Osteocyte (in vitro differentiated cells): ENCODE measurements at places on chromosomes 16 and 17.

- no peak for DNase-seq
These were observed 97.9 kb downstream of the IRF8 start for GRCh38 chr16:85996843-85997242.

DNA sequence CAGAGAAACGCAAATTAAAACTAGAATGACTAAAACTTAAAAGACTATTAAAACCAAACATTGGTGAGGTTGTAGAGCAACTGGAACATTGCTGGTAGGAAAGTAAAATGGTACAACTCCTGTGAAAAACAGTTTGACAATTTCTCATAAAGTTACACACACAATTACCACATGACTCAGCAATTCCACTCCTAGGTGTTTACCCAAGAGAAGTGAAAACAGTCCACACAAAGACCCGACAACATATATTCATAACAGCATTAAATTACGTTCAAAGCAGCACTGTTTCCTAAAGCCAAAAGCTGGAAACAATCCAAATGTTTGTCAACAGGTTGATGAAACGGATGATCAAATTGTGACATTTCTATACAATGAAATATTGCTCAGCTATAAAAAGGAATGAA, 26.5 kb upstream of the ALOX12 start:
- no peak for DNase-seq

DNA sequence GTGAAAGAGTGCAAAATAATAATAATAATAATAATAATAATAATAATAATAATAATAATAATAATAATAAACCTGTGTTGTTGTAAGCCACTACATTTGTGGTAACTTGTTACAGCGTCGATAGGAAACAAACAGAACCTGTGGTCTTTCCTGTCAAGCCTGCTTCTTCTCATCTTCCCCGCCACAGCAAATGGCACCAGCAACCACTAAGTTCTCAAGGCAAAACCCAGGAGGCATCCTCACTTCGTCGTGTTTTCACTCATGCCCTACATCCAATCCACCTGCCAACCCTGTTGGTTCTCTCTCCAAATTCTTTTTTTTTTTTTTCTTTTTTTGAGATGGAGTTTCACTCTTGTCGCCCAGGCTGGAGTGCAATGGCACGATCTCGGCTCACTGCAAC, 34.2 kb downstream of the ITGAE start:
- DNase-seq, result no peak

GRCh38 chr16:8928467-8928957, 35.2 kb downstream of the USP7 start:
- DNase-seq, result no peak

DNA sequence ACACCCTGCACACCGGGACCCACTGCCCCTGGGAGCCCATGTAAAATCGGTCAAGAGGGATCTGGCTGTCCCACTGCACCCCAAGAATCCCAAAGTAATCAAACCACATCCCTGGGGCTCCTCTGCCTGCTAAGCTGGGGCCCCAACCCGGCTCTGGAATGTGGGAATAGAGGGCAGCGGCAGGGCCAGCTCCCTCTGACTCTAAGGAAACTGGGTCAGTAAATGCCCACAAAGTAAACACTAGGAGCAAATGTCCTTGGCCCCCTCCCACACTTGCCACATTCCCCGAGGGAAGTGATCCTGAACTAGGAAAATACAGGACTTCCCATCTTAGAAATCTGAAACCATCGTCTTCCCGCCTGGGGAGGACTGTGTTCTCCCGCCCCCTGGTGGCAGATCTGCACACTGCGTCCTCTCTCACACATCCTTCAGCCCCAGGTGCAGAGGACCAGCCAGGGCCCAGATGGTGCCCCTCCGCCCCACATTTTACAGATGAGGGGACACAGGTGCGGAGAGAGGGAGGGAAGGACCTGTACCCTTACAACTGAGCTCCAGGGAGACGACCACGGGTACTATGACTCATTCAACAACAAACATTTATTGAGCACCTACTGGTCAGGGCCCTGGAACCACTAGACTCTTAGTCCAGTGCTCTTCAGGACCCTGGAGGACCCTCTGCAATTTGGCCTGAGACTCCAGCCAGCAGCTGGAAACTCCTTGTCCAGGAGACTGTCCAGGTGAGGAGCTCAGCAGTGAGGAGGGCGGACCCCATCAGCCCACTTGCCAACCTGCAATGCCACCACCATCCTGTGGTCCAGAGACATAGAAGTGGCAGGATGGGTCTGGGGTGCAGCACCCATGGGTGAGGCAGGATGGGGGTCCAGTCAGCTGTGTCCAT, 10.1 kb downstream of the P3H4 start:
- DNase-seq, result peak; percentile 93

- no peak for DNase-seq
These were observed 182.0 kb upstream of the IRX5 start for GRCh38 chr16:54748611-54749190.

GRCh38 chr16:27499659-27500055, 50.1 kb downstream of the GTF3C1 start:
- DNase-seq, result no peak

DNA sequence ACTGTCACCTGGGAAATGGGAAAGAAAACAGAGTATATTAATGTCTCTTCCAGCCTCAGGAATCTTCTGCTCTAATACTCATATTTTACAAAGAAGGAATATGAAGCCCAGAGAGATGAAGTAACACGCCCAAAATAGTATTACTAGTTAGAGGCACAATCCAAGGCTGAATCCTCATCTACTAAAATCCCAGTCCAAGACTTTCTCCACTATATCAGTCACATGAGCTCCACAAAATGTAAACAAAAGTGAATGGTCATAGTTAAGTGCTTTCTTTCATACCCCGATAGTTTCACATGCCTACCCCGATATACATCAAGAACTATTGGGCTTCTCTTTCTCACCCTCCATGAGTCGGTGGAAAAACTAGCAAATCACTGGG, 965 bp downstream of the INTS2 start:
- no peak for DNase-seq

DNA sequence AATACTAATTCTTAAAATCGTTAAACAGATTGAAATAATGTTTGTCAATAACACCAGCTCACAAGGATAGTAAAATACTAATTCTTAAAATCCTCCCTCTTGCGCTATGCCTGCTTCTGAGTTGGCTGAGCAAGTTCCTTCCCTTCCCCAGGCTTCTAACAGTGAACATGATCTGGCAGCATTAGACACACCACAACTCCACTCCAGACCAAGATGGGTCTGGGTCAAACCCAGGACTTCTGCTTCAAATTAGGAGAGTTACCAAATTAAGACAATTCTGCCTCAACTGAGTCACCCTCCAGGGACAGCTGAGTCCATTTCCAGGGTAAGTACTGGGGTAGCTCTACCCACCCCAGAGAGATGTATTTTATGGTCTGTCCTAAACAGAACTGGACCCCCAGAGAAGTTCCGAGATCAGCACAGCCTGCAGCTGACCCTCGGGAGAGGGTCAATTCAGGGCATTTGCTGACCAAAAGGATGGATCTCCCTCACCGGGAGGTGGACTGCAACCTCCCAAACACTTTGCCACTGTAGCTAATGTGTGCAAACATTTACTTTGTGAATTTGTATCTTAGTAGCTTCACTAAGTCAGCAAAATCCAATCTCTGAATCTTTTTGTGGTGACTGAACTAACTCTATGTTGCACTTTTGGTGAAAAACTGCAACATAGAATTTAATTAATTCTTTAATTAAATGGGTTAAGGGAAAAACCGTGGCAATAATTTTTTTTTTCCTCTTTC, 48.8 kb downstream of the ADCY9 start:
- no peak for DNase-seq

- DNase-seq, result no peak
These were observed 53.7 kb downstream of the RPH3AL start for GRCh38 chr17:298791-299450.

- no peak for DNase-seq
These were observed 9.7 kb downstream of the NXN start for GRCh38 chr17:969811-970355.

DNA sequence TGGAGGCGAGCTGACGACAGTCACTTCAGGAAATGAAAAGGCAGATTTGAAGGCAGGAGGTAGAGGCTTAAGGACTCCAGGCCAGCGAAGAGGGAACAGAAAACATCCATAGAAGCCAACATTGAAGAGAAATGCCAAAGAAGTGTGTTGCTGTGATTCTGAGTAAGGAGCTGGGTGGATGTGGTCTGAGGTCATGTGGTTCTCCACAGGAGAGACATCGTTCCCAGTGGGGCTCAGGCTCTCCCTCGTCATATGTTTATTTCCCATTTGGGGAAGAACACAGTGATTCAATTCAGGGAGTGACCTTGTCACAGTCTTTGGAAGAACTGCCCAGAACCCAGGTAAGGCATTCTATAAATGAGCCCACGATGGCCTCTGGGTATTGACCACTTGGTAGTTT, 6.6 kb upstream of the PMP22 start:
- DNase-seq, result no peak

DNA sequence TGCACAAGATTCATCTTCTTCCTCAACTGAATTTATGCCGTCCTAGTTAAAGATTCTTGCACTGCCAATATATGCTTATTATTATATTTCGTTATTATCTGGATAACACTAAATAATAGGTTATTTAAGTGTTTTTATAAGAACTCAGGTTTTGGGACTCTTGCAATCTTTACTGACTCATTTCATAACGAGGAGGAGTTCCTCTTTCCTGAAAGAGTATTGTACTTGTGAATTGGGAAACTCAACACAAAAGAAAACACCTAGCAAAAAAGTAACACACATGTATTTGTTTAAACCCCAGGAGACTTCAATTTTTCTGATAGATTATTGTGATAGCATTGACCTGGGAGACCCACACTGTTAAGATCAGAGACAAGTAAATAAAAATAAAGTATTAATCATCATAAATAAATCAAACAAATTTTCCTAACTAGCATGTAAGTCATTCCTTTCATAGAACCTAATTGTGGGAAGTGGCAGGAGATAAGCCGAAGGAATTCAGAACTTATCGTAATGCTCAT, 505.8 kb downstream of the KCNJ2 start:
- no peak for DNase-seq

DNA sequence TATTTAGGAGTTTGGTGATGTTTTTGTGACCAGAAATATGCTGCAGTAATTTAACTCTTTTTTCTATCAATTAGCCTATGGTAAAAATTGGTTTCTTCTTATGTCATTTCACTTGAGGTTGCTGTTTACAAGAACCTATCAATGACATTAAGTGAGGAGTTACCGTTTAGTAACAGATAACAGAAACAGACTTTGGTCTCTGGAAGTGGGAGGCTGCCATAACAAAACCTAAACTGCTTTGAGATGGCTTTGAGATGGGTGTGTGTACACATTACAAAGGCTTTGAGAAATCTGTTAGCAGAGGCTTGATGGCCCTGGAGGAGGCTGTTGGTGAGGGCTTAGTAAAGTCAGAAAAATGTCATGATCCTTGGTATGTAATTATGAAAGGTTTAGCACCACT, 90.0 kb downstream of the TMEM114 start:
- no peak for DNase-seq

GRCh38 chr17:17398943-17399926, 77.6 kb upstream of the MED9 start:
- DNase-seq, result no peak

DNA sequence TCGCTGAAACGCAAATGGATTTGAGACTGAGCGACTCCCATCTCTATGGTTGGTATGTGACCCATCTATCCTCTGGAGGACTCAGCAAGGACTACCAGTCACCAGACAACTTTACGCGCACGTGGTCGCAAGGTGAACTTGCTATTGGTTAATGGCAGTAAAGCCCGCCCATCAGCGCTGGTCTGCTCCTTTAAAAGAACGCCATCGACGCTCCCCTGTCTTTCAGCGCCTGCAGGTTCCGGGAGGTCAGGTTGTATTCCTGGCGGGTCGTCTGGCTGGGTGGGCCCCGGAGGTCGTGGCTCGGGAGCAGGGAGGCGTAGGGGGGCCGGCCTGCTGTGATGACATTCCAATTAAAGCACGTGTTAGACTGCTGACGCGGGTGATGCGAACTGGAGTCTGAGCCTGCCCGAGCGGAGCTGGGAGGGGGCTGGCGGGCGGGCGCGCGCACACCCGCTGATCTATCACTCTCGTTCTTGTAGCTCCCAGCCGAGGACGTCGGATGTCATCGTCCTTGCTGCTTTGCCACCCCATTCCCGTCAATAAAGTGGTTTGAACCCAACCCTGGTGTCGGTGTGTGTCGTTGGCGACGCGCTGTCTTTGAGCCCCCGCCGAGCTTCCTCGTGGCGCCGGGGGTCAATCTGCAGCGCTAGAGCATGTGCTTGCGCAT, 15.9 kb upstream of the ERN1 start:
- DNase-seq, result peak; percentile 98

GRCh38 chr17:73776351-73777130, 132.3 kb upstream of the SDK2 start:
- DNase-seq, result no peak

DNA sequence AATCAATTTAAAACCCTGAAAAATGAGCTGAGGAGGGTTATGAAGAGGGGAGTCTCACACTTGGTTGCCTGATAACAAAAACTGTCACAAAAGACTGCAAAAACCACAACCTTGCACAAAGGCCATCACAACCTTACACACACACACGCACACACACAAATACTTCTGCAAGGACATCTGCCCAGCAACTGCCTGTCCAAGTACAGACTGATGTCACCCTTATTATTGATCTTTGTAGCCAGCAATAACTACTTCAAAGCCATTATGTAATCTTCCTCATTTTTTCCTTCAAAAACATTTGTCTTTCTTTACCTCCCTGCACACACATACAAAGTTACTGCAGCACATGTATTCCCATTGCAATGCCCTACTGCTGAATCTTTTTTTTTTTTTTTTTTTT, 253.2 kb upstream of the HSBP1 start:
- DNase-seq, result no peak
